NCI-H2107 (cell line): ENCODE measurements at places on chromosomes 7 and 10.

DNA sequence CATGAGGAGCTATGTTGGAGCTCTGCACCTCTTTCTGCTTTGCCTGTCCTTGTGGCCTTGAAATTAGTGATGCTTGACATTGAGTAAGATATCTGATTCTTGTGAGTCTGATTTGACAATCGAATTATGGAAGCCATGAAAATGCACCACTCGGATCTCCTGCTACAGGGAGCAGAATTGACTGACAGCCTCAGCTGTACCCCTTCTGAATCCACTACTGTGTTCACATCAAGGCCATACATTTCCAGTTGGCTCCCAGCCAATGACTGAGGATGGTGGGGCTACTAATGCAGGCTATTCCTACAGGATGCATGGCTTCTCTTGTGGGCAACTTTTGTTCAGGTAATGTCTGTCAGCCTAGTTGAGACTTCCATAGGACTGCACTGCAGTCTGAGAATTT is 321.9 kb downstream of the REEP3 start:
- DNase-seq, result no peak

GRCh38 chr10:57925045-57925444 is 342.6 kb downstream of the IPMK start:
- no peak for DNase-seq

GRCh38 chr10:124008187-124008586 is 85.2 kb downstream of the CHST15 start:
- no peak for DNase-seq

GRCh38 chr7:29362380-29362779 is 167.8 kb downstream of the CHN2 start:
- no peak for DNase-seq

- DNase-seq, result no peak
Observed at GRCh38 chr10:5536486-5537081, 11.8 kb downstream of the CALML3 start.

GRCh38 chr7:98294326-98294725 is 12.8 kb downstream of the BRI3 start:
- DNase-seq, result no peak

GRCh38 chr10:35910234-35910633 is 268.1 kb upstream of the FZD8 start:
- DNase-seq, result no peak

DNA sequence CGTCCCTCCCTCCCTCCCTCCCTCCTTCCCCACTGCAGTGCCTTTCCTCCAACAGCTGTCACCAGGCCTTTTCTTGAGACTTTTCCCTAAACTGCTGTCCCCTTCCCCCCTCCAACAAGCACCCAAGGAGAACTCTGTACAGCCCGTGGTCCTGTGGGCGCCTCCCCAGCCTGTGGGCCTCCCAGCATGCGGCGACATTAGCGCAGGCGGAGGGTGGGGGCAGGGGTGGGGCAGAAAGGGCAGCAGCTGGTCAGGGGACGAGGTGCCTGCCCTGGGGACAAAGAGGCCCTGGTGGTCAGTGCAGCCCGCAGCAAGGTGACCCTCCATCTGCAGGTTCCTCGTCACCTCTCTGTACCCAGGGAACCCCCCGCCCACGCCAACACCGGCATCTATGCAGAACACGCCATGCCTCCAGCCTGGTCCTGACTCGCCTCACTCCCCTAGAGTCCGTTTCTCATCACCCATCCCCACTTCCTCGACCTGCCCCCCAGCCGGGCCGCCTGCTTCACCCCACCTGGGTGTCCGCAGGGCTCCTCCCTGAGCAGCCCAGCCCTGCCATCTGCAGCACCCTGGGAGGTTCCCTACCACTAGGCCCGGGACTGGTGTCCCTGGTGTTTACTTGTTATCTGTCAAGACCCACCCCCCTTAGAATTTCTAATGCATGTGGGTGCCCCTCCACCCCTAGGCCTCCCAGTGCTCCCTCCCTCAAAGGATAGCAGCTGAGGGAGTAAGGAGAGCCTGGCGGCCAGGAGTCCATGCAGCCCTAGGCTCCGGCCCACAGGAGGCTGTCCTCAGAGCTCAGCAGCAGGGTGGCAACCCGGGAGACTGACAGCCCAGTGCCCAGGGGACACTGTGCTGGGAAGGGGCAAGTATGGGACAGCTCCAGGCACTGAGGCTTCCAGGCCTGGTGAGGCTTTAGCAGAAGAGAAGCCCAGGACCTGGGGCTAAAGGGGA is 147.8 kb downstream of the ARHGAP22 start:
- no peak for DNase-seq

DNA sequence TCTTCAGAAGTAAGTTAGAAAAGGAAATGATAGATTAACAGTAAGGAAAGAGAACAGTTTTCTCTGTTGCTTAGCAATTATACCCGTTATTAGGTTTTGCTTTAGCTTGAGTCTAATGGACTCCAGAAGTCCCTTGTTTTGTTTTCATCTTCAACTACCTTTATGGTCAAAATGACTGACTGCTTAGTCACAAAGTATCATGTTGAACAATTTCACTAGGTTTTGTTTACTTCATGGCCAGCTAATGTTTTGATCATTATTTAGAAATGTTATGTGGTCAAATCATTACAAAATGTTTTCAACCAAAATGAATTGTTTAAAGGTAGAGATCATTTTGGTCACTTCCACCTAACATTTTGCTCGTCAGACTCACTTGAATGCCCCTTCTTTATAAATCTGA is 1.9 kb downstream of the UBN2 start:
- DNase-seq, result no peak

GRCh38 chr7:17406738-17407137 is 108.3 kb downstream of the AHR start:
- no peak for DNase-seq

- no peak for DNase-seq
Observed at GRCh38 chr10:126214021-126214420, 174.3 kb downstream of the ADAM12 start.

DNA sequence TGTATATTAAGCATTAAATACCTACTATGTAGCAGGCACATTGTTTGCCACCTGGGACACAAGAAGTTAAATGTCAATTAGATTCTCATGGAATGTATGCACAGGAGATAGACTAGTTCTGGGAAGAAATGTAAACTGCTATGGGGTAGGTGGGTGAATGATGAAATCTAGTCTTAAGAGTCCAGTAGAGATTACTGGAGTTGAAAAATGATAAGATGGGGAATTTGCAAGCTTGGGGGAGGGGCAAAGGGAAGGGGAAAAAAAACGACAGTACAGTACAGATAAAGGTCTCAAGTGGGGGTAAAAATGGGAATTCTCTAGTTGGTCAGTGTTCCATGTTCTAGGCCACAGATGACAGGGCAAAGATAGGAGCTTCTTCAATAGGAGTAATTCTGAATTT is 94.4 kb downstream of the ATE1 start:
- DNase-seq, result no peak

DNA sequence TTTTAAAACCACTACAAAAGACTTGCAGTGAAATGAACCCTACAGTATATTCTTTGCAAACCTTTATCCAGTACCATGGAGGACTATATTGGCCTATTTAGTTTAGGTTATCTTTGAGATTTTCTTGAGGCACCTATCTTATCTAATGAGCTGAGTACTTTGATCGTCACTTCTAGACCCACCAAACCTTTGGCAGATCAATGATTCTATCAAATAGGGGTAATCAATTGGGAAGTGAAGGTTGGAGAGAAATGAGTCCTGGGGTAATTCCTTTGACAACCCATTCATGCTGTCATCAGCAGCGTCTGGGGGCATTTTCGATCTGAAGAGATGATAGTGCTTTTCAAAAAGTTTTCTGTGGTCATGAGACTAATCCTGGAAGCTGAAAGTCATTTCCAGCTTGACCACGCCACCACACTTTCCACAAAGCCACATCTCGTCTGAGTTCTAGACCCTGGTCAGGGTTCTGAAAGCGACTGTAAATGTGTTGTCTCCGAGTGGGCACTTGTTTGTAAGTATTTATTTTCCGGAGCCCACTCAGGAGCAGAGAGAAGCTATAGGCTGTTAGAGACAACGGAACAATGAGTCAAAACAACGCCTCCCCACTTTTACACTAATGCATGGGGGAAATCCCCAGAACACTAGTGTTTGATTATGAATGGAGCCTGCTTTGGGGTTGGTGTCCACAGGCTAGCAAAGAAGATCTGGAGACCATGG is 4.8 kb downstream of the EGR2 start:
- DNase-seq, result no peak

- no peak for DNase-seq
Observed at GRCh38 chr10:79084012-79084971, 15.5 kb downstream of the ZMIZ1 start.

DNA sequence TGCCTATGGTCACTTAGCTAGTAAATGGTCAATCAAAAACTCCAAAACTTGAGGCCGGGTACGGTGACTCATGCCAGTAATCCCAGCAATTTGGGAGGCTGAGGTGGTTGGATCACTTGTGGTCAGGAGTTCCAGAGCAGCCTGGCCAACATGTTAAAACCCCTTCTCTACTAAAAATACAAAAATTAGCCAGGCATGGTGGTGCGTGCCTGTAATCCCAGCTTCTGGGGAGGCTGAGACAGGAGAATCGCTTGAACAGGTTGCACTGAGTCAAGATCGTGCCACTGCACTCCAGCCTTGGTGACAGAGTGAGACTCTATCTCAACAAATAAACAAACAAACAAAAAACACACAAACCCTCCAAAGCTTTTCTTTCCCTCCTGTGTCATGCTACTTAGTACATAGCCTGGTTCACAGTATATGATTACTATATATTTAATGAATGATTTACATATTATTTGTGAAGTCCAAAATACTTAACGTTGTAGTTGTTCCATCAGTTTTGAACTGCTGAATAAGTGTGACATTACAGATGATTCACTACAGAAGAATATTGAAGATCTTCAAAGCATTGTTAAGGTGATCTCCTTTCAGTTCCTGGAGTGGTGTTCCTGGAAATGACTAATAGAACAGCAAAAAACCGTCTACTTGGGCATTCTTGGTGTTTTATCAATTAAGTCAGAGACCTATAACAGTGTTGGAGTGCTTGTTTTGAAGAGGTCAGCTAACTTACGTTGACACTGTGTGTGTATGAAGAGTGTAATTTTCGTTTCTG is 72.9 kb downstream of the ADK start:
- no peak for DNase-seq

- no peak for DNase-seq
Observed at GRCh38 chr10:115947104-115947503, 325.9 kb downstream of the GFRA1 start.

DNA sequence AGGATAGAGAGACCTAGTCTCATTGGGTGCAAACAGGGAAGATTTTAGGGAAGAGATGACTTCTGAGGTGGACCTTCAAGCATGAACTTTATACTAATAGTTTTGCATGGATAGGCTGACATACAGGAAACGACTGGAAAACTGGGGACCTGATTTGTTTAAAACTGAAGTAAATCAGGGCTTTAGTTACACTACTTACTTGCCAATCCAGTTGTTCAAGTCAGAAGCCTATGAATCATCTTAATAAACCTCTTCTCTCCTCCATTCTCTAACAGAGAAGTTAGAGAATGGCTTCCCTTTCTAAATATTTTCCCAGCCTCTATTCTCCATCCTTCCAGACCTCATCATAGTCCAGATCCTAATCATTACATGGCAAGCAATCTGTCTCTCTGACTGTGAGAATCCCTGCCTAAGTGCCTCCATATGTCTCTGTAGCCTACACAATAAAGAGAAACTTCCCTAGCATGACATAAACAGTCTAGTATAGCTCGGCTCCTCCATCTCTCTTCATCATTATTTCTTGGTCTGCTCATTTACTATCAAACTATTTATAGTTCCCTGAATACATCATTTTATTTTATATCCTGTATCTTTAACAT is 55.8 kb downstream of the PRKG1 start:
- DNase-seq, result no peak

DNA sequence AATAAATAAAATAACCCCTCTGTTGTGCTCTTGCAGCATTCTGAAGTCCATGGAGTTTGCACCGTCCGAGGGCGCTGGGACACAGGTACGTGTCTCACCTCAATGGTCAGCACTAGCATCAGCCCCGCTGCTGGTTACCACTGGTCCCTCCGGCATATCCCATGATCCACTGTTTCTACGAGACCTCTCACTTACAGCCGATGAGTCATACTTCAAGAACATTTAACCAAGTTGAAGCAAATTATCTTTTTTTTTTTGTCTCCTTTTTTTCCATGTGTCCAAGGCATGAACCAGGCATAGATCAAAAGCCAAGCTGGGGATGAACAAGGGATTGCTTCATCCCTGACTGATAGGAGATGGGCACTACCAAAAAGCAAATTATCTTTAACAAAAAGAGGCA is 92.9 kb upstream of the SH2B2 start:
- DNase-seq, result no peak

GRCh38 chr7:119935418-119936025 is 337.5 kb upstream of the KCND2 start:
- no peak for DNase-seq

GRCh38 chr7:114937446-114937845 is 15.6 kb downstream of the MDFIC start:
- no peak for DNase-seq

DNA sequence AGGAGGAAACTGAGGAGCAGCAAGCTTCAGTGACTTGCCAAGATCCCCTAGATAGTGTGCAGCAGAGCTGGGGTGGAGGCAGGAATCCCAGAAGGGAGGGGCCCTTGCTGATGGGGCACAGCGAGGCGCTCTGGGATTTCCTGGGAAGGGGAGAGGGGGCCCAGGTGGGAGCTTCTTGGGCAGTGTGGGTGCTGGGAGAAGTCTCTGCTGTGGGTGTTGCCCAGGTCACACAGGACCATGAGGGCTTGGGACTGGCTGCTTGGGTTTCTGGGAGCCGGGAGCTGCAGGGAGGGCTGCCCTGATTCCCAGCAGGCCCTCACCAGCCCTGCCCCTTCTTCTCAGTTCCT is 55.2 kb downstream of the TSPAN15 start:
- no peak for DNase-seq

- peak; percentile 37 for DNase-seq
Observed at GRCh38 chr10:132248455-132249225, 59.1 kb downstream of the STK32C start.

GRCh38 chr7:71740174-71740560 is 608.2 kb downstream of the GALNT17 start:
- no peak for DNase-seq

GRCh38 chr7:139798892-139799291 is 21.1 kb upstream of the HIPK2 start:
- DNase-seq, result no peak

DNA sequence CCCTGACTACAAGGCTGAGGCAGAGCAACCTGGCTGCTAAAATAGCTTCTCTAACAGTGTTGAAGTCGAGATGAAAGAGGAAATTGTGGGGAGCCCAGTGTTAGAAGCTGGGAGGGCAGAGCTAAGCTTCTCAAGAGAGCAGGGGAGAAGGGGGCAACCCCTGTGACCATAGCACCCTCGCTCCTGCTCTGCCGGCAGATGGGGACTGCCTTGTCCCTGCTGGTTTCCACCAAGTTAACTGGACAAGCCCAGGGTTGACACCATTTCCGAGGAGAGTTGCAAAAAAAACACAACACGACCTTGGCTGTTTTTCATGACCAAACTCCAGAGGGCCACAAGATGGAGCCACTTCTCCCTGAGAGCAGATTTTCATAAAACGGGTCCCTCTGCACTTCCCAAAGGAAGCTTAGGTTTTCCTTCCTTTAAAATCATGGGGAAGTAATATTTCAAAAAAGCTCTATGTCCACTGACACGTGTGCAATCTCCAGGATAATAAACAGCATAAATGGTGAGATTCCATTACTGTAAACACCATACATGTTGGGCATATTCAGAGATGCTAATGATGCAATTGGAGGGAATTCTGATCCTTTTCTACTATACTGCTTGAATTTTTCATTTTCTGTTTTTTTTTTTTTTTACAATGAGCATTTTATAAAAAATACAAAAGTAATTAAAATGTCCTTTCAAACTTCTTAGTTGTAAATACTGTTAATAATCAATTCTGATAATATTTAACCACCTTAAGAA is 140.4 kb downstream of the PIP4K2A start:
- DNase-seq, result no peak

GRCh38 chr10:29132551-29133111 is 156.2 kb upstream of the LYZL1 start:
- DNase-seq, result no peak
